ENCODE measurements at places on chromosomes 5 and 9.

GRCh38 chr9:127140842-127141675 lies 18.6 kb upstream of the ANGPTL2 start:
- no peak for DNase-seq

- no peak for DNase-seq
Observed at GRCh38 chr5:111820072-111820471, 63.1 kb upstream of the NREP start.

DNA sequence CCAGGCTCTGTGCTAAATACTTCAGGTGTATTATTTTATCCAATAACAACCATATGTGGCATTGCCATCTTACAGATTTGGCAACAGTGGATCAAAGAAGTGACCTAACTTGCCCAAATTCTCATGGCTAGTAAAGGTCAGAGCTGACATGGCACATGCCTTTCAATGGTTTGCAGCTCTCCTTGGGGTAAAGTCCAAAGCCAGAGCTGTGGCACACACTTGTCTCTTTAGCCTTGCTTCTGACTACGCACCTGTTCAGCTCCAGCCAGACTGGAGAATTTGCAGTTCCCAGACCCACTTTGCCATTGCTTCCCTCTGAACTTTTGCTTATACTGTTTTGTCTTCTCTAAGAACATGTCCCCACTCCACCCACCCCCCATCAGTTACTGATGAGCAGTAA lies 5.9 kb downstream of the SLC35A4 start:
- no peak for DNase-seq

DNA sequence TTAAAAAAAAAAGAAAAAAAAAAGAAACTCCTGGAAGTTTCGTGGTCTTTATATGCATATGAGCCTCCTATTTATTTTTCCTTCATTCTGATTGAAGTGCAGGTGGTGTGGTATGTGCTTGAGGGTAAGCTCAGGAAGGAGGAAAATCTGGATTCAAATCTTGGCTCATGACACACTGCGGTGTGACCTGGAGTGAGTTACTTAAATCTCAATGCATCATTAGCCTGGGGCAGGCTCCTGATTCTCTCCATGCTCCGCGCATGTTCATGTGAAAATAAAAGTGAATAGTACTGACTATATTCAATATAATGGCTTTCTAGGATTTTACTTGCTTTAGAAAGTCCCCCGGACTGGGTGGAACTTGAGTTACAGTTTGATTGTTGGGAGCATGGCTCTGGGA lies 35.6 kb downstream of the PTTG1 start:
- no peak for DNase-seq
